ENCODE measurements at places on chromosomes 7 and 10. TPM values are rescaled to one million over a fixed set of nuclear protein-coding genes. Genes with fewer than 3 reads are reported as not detected.
A peak's percentile ranks its signal among the peaks of the same experiment; 100 is the strongest.

- DNase-seq: no peak
Measured at GRCh38 chr7:21624320-21624719, 81.5 kb downstream of the DNAH11 start.

- no peak for DNase-seq
Measured at GRCh38 chr7:98178321-98178720, 32.9 kb upstream of the BHLHA15 start.

DNA sequence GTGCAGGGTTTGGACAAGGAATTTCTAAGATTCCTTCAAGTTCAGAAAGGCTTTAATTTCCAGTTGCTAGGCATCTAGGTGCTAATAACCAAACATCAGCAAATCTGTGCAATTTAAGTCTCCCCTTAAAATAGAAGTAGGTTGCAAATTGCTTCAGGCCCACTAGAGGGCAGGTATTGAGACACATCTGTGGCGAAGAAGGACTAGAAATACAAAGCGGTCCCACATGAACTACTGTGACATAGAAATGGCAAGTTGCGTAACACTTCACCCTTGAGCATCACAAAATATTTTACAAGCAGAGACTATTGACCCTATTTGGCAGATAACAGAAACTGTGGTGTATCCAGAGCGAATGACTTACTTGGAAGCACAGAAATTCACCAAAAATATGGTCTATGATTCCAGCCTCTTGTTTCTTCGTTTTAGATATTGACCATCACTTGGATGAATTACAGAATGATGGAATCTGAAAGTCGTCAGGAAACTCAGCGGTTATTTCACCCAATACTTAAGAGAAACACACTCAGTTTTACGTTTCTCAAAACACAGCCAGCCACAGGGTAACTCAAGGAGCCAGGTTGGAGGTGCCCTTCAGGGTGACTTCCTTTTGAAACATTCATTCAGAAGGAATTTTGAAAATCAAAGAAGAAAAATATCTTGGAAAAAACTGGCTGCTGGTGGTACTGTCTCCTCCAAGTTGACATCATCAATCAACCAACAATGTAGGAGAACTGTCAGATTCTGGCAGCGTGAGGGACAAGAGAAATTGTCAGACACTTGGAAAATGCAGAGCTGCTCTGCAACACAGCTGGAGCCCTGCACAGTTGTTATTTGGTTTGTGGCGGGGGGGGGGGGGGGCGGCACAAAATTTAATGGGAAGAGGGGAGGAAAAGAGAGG, 256.3 kb upstream of the MINDY3 start:
- no peak for DNase-seq

- DNase-seq: no peak
Measured at GRCh38 chr10:94490789-94491039, 54.9 kb upstream of the HELLS start.

DNA sequence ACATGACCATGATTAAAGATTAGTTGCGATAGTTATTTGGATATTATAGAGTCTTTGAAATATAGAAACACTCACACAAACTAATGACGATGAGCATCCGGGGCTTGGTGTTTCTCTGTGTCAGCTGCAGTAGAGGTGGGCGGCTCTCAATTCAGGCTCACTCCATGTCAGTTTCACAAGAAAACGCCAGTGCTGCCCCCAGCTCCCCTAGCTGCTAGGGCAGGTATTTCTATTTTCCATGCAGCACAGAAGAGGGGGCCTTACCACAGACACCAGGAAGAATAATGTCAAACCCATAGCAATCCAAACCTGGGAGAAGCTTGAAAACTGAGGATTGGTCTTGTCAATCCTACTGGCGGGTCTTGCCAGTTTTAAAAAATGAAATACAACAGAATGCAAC, 197.1 kb downstream of the PHTF2 start:
- DNase-seq: no peak

- DNase-seq: no peak
Measured at GRCh38 chr7:156999958-157000726, 10.3 kb downstream of the MNX1 start.

DNA sequence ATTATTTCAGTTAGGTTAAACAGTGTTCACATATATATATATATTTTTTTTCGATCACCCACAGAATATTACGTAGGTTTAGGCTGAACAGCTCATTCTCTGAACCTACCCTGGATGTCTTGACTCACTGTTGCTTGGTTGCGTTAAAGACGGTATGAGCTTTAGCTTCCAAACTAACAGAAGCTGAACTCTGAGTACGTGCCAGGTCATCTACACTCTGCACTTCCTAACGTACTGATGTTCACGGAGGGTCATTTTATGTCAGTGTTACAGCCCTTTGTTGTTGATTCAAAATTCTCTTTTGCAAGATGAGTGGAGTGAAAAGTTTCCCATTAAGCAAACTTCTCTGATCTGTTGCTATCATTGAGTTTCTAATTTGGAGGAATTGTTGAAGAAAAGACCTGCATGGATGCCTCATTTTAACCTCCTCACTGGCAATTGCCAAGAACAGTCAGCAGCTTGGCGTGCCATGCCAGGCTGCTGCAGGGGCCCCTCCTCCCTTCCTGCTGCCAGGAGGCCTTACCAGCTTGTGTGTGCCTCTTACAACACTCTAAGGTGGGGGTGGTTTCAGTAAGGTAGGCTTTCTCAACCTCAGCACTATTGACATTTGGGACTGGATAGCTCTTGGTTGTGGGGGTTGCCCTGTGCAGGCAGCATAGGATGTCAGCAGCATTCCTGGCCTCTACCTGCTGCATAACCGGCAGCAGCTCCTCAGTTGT, 44.3 kb downstream of the INSYN2A start:
- no peak for DNase-seq

DNA sequence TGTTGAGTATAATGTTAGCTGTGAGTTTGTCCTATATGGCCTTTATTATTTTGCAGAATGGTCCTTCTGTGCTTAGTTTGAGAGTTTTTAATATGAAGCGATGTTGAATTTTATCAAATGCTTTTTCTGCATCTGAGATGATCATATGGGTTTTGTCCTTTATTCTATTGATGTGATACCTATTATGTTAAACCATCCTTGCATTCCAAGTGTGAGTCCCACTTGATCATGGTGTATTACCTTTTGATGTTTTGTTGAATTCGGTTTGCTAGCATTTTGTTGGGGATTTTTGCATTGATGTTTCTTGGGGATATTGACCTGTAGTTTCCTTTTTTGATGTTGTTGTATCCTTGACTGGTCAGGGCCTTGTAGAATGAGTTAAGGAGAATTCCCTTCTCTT, 166.4 kb downstream of the MLLT10 start:
- DNase-seq: no peak

- DNase-seq: no peak
Measured at GRCh38 chr10:26448292-26448691, 10.2 kb downstream of the APBB1IP start.

DNA sequence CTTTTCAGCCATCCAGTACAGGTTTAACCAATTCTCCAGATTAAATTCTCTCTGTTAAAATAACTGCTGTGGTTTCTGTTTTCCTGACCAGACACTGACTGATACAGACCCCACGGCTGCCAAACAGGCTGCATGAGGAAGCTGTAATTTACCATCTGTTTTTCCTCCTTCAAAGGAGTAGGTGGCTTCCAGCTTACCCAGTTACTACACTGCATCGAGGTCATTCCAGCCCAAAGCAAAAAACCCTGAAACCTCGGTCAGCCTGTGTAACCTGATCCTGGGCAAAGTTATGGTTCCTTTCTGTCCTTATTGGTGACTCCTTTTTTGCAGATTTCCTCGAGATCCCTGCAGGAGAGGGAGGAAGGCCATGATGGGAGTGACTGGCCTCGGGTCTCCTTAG, 27.9 kb upstream of the LOXL4 start:
- DNase-seq: no peak

- DNase-seq: no peak
Measured at GRCh38 chr7:51142741-51143385, 173.7 kb downstream of the COBL start.

- peak; percentile 50 for DNase-seq
Measured at GRCh38 chr7:30412782-30413504, 65.6 kb downstream of the NOD1 start.

GRCh38 chr10:64211466-64211865, 690.3 kb downstream of the REEP3 start:
- no peak for DNase-seq

GRCh38 chr7:69577221-69577620, 21.1 kb upstream of the AUTS2 start:
- no peak for DNase-seq

DNA sequence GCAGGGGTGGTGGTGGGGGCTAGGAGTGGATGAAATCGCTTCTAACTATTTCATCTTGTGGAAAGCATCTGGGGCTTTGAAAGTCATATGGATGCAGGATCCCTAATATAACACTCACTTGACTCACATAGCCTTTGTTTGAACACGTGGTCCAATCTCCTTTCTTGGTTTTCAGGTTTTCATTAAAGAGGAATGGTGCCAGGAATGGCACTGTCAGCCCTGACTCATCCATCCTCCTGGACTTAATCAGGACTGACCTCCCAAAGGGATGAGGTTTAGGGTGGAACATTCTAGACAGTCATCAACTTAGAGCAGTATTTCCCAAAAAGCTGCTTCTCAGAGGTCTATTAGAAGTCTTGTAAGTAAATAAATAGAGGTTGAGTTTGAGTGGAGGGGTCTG, 162.0 kb upstream of the PLXNA4 start:
- no peak for DNase-seq

- DNase-seq: no peak
Measured at GRCh38 chr10:34808801-34809745, 6.0 kb downstream of the PARD3 start.

DNA sequence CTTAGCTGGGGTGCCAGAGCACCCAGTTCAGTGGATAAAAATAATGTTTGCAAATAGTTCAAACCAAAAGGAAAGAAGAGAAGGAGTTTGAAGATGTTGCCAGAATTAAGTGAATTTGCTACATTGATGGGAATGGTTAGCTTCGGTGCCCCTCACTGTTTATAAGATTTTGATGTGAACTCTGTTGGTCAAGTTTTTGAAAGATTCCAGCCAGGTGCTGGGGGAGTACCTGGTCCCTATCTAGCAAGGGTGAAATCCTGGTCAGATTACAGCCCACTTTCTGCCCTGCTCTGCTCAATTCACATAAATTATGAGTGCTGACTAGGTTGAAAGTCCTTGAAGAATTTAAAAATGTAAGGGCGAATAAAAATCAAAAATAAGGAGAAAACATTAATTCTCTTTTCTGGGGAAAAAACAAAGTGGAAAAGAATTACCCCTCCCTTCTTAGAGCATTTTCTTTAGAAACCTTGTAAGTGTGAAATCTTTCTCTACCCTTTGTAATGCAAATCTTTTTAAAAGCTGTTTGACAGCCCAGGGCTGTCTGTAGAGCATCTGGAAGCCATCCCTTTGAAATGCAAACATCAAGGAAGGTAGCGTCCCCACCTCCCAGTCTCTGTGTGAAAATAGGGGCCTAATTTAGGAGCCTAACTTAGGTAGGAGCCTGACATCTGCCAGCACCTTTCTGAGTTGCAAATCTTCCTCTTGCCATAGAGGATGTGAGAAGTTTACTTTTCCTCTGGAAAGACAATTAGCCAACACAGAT, 1.4 kb upstream of the GIMAP5 start:
- no peak for DNase-seq

DNA sequence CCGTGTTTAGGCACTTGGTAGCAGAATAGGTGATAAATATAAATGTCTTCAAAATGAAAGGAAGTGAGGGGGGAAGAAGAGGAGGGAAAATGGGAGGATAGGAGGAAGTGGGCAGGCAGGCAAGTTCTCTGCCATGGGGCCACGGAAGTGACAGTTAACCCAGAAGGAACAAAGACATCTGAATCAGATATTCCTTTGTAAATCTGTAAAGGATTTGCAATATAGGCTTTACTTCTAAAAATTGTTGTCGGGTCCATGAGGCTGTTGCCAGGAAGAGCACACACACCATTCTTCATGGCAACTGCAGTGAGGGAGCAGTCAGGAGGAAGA, 23.7 kb upstream of the RASSF4 start:
- no peak for DNase-seq

DNA sequence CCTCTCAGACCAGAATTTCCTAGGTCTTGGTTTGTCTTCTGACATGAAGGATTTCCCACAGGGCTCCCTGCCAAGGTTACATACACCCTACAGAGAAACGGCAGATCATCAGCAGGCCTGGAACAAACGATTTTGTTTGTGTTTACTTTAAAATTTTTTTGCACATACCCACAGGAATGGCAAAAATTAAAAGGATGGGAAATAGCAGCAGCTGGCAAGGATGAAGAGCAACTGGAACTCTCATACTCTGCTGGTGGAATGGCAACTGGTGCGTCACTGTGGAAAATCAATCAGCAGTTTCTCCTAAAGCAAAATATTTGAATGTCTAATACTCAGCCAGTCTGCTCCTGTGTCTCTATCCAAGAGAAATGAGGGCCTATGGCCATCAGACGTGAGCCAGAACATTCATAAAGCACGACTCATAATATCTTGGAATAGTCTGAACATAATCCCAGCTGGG, 6.5 kb downstream of the BAIAP2L1 start:
- DNase-seq: no peak

DNA sequence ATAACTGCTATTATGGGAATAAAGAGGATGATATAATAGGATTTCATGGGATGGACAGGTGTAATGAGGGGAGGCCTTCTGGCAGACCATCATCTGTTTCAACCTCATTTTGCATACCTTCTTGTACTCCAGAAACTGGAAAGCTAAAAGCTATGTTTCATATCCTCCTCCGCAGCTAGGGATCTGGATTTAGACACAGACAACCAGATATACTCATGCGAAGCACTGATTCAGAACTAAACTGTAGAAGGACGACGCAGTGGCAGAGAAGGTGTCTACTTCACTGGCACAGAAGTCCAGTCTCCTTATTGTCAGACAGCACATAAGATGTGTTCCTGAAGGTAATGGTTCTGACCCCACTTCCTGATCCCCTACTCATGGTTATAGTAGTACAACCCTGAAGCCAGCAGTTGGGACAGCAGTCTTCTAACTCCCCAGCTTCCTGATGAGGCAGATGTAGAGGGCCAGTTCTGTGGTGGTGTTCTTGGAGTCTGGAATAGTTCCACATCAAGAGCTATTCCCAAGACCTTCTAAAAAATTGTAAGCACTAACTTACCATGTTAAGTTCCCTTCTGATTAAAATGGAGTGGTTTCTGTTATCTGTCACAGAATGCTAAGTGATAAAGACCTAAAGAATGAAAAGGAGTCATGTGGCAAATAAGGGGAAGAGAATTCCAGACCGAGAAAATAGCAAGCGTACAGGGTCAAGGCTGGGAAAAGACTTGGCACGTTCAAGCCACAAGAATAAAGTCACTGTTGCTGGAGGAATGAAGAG, 550.3 kb downstream of the GRM8 start:
- DNase-seq: no peak

- DNase-seq: no peak
Measured at GRCh38 chr7:55903985-55904759, 16.9 kb downstream of the ZNF713 start.

Gene XRCC2
- polyA plus RNA-seq: 7.3 TPM

Gene ACBD7
- 5.3 TPM for polyA plus RNA-seq

Gene TMEM130
- 64.2 TPM for polyA plus RNA-seq

Gene ZC3HAV1L
- 22.5 TPM for polyA plus RNA-seq

Gene COL1A2
- polyA plus RNA-seq: 6,960 TPM

Gene ASB10
- polyA plus RNA-seq: not detected

Gene SFTPA1
- polyA plus RNA-seq: 0.40 TPM

Gene MDFIC
- 27.3 TPM for polyA plus RNA-seq
